ENCODE measurements at places on chromosomes 3 and 15. TPM values are rescaled to one million over a fixed set of nuclear protein-coding genes. Genes with fewer than 3 reads are reported as not detected.

- no peak for DNase-seq
Measured at GRCh38 chr15:64695561-64695992, 79.8 kb downstream of the RBPMS2 start.

DNA sequence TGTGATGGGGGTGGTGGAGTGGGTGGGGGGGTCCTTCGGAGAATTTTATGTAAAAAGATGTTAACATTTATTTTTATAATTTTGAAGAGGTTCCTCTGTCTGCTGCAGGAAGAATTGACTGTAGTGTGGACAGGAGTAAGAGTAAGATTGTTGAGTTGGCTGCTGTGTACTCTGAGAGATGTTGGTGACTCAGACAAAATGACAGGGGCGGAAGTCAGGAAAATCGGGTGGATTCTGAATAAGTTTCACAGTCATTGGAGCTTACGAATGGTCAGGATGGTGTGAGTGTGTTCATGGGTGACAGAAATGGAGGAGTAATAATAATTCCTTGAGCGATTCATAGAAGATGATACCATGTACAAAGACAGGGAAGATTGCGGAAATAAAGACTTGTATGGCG lies 420.0 kb downstream of the ROBO2 start:
- no peak for DNase-seq

RASL12 gene
- total RNA-seq = 0.39 TPM

DNA sequence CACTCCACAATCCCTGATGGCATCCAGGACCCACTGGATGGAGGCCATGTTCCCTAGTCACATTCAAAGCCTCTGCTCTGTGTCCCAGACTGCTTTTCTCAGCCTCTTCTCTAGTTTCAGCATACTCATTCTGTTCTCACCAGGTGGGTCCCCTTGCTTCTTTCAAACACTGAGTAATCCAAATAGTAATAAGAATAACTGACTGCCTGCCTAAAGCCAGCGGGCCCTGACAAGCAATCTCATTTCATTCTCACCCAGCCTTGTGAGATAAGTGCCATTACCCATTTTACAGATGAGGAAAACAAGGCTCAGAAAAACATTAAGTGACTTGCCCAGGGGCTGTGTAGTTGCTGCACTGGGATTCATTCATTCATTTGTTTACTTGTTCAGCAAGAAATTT lies 25.4 kb downstream of the MAPKAPK3 start:
- no peak for DNase-seq

GRCh38 chr15:63426552-63426951 lies 44.9 kb upstream of the CA12 start:
- DNase-seq = no peak

Data from RPMI7951 (cell line).